AG09319 (cell line): ENCODE measurements at places on chromosomes 1 and 21.

GRCh38 chr1:20105856-20106255 is 13.5 kb downstream of the PLA2G2D start:
- no peak for DNase-seq

DNA sequence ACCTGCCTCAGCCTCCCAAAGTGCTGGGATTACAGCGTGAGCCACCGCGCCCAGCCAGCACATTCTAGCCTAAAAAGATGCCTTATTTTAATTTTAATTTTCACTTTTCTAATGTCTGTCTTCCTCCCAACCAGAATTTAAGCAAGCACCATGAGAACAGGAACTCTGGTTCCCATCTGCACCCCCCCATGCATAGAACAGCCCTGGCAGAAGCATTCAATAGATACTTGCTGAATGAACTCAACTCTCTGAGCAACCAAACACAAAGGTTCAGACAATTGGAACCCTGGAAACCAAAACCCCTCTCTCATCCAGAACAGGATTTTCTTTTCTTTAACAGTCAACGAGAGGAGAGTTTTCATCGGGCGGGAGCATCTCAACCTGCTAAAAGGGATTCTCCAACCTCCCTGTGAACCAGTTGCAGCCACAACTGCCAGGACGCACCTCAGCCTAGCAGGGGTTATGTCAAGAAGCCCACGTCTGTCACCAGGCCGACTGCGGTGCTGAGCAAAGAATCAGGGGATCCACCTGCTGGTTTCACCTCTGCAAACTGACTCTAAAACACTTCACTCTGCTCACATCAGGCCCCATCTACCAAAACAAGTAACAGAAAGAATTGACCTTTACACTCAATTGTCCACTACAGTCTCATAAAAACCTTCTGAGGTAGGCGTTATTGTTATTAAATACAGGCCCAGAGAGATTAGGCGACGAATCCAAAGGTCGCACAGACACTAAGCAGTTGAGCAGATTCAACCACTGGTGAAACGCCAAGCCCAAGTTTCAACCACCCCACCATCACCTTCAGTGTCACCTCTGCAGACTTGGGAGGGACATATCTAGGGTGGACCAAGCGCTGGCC is 1.7 kb downstream of the KIAA2013 start:
- DNase-seq: no peak

DNA sequence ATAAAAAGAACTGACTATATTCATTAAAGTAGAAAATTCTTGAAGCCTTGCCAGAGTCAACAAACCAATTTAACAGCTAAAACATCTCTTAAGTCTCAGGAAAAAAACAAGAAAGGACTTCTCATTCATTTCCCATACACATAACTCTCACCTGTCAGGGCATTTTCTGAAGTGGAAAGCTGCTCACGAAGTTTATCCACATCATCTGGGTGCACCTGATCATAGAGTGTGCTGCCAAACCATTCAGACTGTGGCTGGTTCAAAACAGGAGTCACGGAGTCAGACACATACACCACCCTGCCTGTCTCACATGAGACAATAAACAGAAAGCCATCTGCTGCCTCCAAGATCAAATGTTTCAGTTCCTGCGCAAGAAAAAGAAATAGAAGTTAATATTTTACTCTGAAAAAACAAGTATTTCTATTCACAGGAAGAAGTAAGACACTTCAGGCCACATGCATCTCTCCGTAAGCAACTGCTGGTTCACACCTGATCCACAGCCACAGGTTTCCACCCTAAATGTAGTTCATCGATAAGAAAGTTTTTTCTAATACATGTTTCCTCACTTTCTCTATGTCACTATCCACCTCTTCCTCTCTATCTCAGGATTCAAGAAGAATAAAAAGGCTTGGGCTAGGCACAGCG is 28.2 kb upstream of the CTSK start:
- no peak for DNase-seq

DNA sequence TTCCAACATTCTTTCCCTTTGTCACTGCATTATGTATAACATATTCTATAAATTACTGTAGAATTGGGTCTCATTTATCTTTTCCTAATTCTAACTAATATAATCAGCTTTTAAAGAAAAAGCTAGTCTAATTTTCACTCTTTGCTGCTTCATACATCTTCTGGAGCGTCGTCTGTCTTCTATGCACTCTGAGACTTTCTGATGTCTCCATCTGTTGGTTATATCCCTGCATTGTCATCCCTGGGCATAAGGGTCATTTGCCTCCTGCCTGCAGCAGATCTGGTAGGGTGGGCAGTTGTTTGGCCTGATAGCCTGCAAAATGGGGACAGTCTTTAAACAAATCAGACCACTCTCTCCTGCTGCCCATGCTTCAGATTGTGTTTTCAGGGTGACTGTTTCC is 40.8 kb upstream of the DYNLT5 start:
- DNase-seq: no peak

- DNase-seq: no peak
Measured at GRCh38 chr1:211783897-211784296, 46.7 kb downstream of the LPGAT1 start.

GRCh38 chr1:221740993-221741702 is 741 bp downstream of the DUSP10 start:
- no peak for DNase-seq

GRCh38 chr1:174248041-174248440 is 88.7 kb downstream of the RABGAP1L start:
- DNase-seq: no peak

DNA sequence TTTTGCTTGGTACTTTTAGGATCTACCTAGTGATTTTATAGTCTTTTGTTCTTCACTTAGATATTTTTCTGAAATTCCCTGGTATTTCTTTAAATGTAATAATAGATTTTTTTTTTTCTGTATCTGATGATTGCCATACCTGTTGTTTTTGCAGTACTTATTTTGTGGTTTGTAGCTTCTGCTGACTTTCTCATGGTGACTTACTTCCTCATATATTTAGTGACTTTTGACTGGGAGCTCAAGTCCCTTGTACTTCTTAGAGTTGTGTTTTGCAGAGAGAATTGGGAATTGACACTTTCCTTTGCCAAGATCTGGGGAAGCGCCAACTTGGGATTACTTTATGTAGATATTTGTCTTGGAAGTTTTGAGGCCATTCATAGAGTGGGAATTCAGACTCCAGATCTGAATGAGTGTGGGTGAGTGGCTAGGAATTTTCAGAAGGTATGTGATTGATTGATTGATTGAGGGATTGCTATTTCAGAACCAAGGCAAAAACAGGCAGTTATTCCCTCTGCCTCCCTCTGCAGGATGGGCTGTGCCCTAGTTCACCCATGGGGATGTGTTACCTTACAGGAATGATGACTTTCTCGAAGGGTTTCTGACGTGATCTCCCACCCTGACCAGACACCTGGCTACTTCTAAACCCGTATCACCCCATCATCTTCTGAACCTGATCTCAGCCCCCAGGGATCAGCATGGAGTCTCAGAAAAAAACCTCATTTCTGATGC is 219.5 kb downstream of the URB2 start:
- no peak for DNase-seq

GRCh38 chr1:206101351-206102045 is 15.7 kb downstream of the AVPR1B start:
- DNase-seq: no peak

- no peak for DNase-seq
Measured at GRCh38 chr1:244171241-244171985, 120.3 kb downstream of the ZBTB18 start.

DNA sequence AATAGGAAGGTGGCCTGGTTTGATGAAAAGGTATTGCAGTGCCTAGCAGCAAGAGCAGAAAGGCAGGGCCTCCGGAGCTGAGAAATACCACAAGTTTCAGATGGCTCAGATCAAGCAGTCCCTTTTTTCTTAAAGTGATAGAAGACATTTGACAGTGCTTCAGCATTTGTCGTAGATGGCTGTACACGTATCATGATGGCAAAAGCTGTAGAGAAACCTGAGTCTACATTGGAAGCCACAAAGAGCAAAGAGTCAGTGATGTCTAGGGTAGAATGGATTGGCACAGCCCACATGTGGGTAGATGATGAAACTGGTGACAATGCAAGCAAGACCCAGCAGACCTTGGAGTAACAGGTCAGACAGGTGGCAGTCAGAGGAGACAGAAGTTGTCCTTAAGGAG is 101.3 kb upstream of the ARTN start:
- DNase-seq: no peak

- DNase-seq: no peak
Measured at GRCh38 chr1:88777604-88778149, 93.6 kb downstream of the PKN2 start.

GRCh38 chr1:93384656-93385055 is 38.9 kb downstream of the DR1 start:
- no peak for DNase-seq

- no peak for DNase-seq
Measured at GRCh38 chr1:58890113-58890512, 106.3 kb upstream of the JUN start.
